ENCODE measurements at places on chromosomes 5 and 9.

DNA sequence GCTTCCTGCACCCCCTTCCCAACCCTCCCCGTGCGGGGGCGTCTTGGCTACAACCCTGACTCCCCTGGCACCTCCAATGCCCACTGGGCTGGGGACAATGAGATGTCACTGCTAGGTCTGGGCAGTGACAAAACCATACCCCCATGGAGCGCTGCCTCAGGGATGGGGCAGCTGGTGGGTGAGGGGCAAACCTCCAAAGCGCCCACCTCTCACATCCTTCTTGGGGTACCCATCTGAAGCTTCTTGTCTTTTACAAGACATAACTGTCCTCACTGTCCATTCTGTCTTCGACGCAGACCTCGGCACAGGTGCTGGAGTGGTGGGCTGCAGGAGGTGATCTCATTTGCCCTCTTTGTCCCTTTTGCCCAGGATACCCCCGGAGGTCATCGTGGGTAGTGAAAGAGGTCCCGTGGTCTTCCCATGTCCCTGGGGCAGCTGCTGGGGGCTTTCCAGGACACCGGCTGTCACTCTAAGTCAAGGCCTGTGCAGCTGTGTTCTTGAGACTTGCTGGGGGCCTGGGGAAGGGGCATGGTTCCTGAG, 27.8 kb upstream of the CSF1R start:
- DNase-seq, result no peak

GRCh38 chr9:133189826-133190225, 19.2 kb downstream of the OBP2B start:
- no peak for DNase-seq

GRCh38 chr5:180696116-180696515, 43.7 kb downstream of the OR2Y1 start:
- no peak for DNase-seq

- DNase-seq, result no peak
Measured at GRCh38 chr9:88092797-88093331, 45.4 kb downstream of the SPATA31C2 start.

DNA sequence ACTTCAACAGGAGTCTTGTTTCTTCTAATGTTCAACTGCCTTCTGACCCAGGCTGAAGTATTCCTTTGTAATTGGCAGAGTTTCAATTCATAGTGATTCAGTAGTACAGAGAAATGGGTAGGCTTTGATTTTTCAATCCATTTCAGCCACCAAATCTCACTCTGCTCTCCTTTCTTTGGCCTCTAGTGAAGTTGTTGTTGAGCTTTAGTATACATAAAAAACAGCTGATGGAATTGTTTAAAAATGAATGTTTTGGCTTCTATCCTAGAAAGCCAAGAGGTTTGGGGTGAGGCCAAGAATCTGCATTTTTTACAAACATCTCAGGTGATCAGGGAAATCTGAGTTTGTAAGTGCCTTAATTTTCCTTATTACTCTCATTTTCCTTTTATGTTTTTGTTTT, 182.9 kb upstream of the MAP1B start:
- DNase-seq, result no peak

DNA sequence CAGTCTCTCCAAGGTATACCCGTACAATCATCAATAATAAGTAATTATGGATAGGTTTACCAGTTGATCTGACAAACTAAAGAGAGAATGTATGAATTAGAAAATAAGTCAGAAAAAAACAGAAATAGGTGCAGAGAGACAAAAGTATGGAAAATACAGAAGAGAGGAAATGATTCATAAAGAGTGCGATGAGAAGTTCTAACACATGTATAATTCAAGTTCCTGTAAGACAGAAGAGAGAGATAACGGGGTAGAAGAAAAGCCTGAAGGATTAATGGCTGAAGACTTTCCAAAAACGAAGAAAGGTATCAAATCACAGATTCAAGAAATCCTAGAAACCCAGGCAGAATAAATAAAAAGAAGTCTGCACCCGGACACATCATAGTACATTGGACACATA, 16.2 kb upstream of the SMU1 start:
- DNase-seq, result no peak

DNA sequence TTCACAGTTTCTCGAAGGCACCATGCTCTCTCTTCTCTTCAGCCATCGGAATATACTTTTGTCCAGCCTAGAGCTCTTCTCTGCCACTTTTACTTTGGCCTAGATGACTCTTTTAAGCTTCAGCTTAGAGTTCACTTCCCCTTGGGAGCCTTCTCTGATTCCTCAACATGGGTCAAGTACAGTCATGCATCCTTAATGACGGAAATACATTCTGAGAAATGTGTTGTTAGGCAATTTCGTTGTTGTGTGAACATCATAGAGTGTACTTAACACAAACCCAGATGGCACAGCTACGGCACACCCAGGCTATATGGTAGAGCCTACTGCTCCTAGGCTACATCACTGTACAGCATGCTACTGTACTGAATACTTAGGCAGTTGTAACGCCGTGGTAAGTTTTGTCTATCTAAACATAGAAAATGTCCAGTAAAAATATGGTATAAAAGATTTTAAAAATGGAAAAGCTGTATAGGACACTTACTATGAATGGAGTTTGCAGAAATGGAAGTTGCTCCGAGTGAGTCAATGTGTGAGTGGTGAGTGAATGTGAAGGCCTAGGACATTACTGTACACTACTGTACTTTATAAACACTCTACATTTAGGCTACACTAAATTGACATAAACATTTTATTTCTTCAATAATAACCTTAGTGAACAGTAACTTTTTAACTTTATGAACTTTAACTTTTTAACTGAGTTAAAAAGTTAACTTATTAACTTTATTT, 15.1 kb upstream of the TNFSF15 start:
- DNase-seq, result no peak

GRCh38 chr5:141772281-141772680, 90.3 kb upstream of the ARAP3 start:
- DNase-seq, result no peak

DNA sequence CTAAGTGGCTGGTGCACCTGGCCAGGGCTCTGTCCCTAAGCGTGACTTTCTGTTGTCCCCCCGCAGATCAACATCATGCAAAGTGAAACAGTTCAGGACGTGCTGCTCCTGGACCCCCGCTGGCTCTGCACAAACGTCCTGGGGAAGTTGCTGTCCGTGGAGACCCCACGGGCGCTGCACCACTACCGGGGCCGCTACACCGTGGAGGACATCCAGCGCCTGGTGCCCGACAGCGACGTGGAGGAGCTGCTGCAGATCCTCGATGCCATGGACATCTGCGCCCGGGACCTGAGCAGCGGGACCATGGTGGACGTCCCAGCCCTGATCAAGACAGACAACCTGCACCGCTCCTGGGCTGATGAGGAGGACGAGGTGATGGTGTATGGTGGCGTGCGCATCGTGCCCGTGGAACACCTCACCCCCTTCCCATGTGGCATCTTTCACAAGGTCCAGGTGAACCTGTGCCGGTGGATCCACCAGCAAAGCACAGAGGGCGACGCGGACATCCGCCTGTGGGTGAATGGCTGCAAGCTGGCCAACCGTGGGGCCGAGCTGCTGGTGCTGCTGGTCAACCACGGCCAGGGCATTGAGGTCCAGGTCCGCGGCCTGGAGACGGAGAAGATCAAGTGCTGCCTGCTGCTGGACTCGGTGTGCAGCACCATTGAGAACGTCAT, 19.7 kb upstream of the CTSL start:
- DNase-seq, result no peak

GRCh38 chr9:135614821-135615665, 24.3 kb downstream of the GLT6D1 start:
- DNase-seq, result no peak

DNA sequence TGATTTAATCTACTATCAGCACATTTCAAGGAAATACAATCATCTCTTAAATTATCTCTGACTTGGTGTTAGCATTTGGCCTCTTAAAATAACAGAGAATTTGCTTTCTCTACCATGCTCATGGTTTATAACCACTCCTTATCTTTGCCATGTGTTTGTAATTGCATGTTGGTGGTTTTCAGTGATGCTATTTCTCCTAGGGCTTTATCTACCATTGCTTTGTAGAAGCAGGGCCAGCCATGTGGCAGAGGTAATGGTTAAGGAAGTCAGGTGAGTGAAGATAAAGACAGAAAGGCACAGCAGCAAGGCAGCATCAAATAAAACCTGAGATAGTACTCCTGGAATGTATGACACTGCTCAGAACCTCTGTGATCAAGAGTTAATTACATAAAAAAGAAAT, 206.2 kb downstream of the FER start:
- DNase-seq, result no peak

DNA sequence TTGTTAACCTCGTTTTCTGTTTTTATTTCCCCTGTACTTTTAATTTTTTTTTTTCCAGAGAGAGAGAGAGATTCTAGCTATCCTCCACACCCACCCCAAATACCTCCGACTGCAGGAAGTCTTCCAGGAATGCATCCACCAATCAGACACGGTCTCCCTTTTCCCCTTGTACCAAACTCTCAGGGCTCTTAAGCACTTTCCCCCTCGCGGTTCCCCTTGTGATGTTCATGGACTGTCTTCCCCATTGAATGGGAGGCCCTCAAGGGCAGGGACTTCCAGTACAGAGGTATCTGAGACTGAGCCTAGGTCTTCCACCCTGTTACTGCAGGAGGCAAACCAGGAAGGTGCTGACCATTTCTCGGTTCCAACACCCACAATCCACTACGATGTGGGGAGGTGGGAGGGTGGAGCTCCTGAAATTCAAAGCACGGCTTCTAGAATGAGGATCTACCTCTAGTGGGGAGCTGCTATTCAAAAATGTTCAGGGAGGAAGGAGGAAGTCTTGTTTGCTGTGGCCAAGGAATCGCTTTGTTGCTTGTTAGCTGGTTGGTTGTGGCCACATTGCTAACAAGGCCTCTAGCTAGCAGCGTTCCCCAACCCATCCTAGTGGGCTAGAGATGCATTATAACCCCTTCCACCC, 37.5 kb upstream of the PTGS1 start:
- DNase-seq, result no peak
